Left ventricle myocardium superior (tissue), 1 donor: ENCODE measurements at places on chromosomes 11 and 22.

GRCh38 chr22:38032681-38033521 is 24.3 kb upstream of the PICK1 start:
- no peak for DNase-seq

GRCh38 chr11:95996621-95997235 is 72.8 kb upstream of the MTMR2 start:
- no peak for DNase-seq

DNA sequence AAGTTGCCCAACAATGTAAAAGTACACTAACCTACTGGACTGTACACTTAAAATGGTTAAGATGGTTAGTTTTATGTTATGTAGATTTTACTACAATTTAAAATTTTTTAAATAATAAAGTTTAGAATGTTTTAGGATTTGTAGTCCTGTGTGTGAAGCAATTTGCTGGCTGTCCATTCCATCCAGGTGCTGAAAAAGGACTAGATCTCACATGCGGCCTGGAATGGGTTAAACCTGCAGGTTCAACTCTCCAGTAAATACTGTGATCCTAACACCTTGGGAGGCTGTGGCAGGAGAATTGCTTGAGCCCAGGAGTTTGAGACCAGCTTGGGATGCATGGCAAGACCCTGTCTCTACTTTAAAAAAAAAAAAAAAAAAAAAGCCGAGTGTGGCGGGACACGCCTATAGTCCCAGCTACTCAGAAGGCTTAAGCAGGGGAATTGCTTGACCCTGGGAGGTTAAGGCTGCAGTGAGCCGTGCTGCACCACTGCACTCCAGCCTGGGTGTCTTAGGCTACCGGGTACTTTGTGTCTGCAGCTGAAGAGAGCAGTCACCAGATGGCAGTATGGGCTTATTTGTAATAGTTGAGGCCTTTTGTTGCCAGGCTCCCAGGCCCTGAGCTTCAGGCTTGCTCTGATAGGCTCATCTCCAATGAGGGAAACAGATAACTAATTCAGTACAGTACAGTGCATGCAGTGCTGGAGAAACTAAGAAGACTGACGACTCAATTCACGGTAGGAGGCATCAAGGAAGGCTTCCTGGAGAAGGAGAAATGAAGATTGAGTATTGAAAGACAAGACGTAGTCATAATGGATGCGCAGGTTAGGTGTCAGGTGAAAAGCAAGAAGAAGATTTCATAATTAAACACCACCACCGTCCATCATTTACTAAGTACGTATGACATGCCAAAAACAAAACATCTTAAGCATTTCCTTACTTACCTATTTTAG is 64.7 kb upstream of the ASPHD2 start:
- peak; percentile 51 for DNase-seq

DNA sequence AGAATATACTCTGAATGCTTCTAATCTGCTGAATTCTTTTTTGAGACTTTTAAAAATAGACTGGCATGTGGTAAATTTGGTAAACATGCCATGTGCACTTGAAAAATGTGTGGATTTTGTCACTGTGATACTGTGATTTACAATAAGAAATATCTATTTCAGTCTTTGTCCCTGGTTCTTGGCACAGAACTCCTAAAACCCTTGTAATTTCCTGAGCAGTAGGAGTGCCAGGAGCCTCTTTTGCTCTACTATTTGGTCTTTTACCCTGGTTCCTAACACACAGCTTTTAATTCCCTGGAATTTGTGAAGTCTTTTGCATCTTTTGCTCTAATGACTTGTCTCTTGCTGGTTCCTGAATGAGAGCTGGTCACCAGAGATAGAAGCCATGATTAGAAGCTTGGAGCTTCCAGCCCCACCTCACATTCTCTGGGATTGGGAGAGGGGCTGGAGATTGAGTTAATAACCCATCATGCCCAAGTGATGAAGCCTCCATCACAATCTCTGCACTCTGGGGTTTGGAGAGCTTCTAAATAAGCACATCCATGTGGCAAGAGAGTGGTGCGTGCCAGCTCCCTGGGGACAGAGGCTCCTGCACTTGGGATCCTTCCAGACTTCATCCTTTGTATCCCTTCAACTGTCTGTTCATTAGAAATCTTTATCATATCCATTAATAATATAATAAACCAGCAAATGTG is 27.2 kb upstream of the SYT13 start:
- DNase-seq, result no peak

GRCh38 chr11:46345131-46345597 is 2.1 kb upstream of the DGKZ start:
- peak; percentile 72 for DNase-seq

- DNase-seq, result peak; percentile 46
Measured at GRCh38 chr22:39994566-39995392, at the start of gene FAM83F. TSS of gene FAM83F (plus strand) at chr22:39994954. CDS start at chr22:39995043, 89 bp downstream.

DNA sequence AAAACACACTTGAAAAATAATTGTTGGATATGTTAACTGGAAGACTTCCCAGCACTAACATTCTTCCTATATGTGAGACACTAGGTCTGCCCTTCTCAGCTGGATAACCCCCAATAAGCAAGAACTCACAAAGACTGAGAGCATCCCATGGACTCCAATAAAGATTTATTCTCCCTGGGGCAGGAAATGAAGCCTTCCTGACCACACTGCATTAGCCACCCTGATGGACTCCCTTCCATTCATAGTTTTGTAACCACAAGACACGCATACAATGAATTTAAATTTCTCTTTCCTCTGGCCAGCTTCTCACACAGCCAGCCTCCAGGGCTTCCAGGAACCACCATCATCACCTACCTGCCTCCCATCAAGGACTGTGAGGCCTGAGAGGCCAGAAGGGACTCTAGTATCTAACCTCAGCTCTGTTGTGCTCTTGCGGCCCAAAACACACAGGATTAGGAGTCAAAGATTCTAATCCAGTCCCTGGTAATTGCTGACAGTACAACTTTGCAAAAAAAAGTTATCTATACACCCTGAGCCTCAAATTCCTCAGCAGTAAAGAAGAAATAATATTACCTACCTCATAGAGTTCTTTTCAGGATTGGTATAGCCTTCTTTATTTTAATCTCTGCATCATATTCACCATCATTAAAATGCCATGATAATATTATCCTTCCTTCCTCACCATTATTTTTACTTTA is 45.6 kb upstream of the GDPD4 start:
- DNase-seq, result no peak

GRCh38 chr11:31986201-31986889 is 104.5 kb upstream of the RCN1 start:
- DNase-seq, result no peak

DNA sequence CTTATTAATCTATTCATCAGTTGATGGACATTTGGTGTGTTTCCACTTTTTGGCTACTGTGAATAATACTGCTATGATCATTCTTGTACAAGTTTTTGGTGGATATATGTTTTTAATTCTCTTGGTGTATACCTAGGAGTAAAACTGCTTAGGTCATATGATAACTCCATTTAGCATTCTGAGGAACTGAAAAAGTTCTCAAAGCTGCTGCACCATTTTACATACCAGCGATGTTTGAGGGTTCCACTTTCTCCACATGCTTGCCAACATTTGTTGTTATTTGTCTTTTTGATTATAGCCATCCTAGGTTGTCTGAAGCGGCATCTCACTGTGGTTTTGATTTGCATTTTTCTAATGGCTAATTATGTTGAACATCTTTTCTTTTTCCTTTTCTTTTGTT is 4.1 kb upstream of the ACER3 start:
- no peak for DNase-seq

GRCh38 chr11:61863548-61864081 is 27.7 kb downstream of the FADS3 start:
- no peak for DNase-seq

DNA sequence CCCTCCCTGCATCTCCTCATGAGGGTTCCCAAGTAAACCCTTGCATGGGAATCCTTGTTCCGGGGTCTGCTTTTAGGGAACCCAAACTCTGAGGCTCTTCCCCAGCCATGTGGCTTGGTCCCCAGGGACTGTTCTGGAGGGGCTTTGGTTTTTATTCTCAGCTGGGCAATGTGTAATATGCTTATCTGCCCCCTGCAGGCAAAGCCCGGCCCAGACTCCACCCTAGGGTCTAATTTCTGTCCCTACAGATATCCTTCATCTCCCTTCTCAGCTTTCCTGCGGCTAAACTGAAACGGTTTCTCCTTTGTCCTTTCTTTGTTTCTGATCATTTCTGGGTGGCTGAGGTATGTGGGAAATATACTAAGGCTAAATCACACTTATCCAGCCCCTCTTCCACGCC is 37.1 kb downstream of the TST start:
- DNase-seq, result no peak

GRCh38 chr11:65290448-65291165 is 24.1 kb upstream of the CDC42EP2 start:
- DNase-seq, result peak; percentile 92

- peak; percentile 41 for DNase-seq
Measured at GRCh38 chr11:125591649-125592304, 875 bp upstream of the STT3A start.

DNA sequence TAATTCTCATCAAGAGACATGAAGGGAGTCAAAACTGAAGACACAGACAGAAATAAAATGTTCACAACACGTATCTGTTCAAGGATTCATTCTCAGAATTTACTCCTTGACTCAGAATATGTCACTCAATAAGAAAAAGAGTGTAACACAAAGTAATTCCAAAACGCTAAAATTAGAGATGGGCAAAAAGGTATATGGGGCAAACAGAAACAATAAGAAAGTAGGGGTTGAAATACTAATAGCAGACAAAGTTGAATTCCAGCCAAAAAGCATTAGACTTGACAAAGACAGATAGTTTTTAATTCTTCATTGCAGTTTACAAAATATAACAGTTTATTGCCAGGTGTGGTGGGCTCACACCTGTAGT is 26.7 kb downstream of the GNB1L start:
- no peak for DNase-seq

- no peak for DNase-seq
Measured at GRCh38 chr11:45560913-45561281, 104.5 kb downstream of the CHST1 start.

GRCh38 chr22:38424525-38425080 is 30.4 kb downstream of the KCNJ4 start:
- no peak for DNase-seq

- no peak for DNase-seq
Measured at GRCh38 chr11:24903555-24903954, 406.7 kb downstream of the LUZP2 start.

GRCh38 chr11:62082292-62082657 is 41.5 kb upstream of the INCENP start:
- DNase-seq, result no peak

GRCh38 chr22:25775531-25775930 is 33.5 kb downstream of the MYO18B start:
- DNase-seq, result no peak

- DNase-seq, result no peak
Measured at GRCh38 chr11:9704037-9704436, 40.2 kb downstream of the SWAP70 start.

DNA sequence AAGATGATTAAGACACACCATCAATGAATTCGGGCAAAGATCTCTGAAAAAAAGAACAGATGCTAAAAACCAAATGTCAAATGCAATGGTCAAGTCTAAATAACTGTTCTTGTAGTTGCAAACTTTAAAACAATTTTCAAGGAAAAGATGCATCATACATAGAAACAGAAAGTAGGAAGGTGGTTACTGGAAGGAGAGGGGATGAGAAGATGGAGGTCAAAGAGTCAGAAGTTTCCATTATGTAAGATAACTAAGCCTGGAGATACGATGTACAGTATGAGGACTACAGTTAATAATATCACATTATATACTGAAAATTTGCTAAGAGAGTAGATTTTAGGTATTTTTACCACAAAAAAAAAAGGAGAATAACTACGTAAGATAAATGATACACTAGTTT is 27.1 kb downstream of the CWF19L2 start:
- DNase-seq, result no peak
